ENCODE measurements at places on chromosomes 5 and 9.

DNA sequence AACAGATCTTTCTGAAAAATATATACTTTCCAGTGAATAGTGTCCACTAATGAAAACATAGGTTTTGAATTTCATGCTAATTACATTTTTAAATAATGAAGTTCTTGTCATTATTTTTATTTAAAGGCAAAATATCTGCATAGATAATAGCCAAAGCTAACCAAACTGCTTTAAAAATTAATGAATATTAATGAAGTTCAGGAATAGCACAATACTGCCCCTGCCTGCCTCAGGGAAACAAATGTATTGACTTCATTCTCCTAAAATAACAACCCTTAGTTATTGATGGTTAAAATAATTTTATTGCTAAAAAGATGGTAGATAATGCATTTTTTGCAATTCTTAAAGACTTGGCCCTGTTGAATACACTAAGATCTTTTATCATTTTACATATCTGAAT, 103.6 kb upstream of the SSBP2 start:
- no peak for DNase-seq

DNA sequence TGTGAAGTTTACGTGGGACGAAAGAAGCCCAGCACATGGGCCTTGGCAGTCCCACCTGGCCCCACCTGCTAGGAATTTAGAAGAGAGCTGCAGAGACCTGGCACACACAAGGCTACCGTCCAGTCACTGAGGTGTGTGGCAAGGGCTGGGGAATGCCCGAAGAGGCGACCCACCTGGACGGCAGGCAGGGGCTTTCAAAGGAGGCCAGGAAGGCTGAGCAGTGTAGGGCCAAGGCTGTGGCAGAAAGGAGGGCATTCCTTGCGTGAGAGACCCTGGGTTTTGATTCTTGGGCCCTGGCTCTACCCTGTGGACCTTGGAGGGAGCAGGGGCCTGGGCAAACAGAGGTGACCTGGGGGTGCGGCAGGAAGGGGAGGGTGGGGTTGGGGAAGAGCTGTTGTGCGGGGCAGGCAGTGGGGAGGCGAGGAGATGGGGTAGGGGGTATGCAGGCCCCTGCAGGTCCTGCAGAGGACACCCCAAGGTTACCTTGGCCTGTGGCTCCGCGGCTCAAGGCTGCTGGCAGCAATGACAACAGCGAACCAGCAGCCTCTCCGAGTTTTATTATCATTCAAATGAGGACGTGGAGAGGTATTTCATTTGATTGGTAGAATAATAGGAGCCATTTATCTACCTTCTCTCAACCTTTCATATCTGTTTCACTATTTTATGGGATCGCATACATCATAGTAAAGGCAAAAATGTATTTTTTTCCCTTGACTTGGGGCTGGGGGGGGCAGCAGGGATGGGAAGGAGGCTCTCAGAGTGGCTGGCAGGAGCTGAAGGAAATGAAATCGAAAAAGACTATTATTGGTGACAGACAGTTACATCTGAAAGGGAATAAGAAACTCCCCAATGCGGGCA, 24.8 kb downstream of the TSPAN17 start:
- DNase-seq = no peak

DNA sequence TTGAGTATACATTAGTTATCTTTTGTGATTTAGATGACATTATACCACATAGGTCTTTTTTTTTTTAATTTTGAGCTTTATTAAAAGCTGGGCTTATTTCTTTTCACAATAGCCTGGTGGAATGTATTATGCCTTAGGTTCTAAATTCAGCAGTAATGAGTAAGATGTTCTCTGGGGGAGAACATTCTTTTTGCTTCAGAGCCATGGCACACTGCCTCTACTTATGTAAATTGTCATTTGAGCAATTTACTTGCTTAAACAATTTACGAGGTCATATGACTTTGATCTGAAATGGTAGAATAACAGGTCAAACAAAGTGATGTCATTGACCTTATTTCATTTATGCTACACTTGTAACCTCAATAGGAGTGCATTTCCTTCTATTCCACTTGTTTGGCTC, 154.2 kb downstream of the FOCAD start:
- no peak for DNase-seq

GRCh38 chr9:88059469-88059868, 78.8 kb downstream of the SPATA31C2 start:
- no peak for DNase-seq

GRCh38 chr9:80125731-80126264, 554.0 kb downstream of the TLE4 start:
- DNase-seq = no peak

GRCh38 chr5:73030995-73031394, 75.2 kb downstream of the FCHO2 start:
- no peak for DNase-seq

- DNase-seq = no peak
Observed at GRCh38 chr5:135155616-135156214, 121.7 kb upstream of the PITX1 start.

GRCh38 chr9:95045751-95046150, 271.8 kb downstream of the FANCC start:
- no peak for DNase-seq

GRCh38 chr9:136187197-136187596, 17.7 kb downstream of the LHX3 start:
- no peak for DNase-seq

- no peak for DNase-seq
Observed at GRCh38 chr5:173339286-173339685, 11.1 kb upstream of the STC2 start.

DNA sequence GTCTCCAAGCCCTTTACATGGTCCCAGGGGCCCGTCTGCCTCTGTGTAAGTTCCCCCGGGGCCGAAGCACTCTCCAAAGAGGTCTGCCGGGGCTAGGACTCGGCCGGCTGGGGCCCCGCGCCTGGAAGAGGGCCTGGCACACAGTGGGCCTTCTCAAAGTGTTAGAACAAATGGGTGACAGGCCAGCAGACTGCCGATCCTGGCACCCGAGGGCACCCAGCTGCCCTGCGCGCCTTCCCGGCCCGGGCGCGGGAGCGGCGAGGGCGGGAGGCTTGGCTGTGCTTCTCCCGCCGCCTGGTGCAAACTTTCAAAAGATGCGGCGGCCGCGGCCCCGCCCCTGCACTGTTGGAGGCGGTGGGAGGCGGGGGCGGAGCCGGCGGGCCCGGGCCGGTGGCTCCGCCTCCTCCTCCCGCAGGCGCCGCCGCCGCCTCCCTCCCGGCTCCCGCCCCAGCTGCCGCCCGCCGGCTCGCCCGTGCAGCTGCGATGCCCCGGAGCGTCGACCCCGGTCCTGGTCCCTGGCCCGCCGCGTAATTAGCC, at the start of gene NEURL1B:
Gene NEURL1B, plus strand, starts transcription at position 442 of the 537 bp plus-strand sequence. CDS start 144 bp downstream, outside the sequence.
- DNase-seq = peak; percentile 73

- DNase-seq = no peak
Observed at GRCh38 chr5:160167624-160168165, 48.4 kb upstream of the PWWP2A start.

- no peak for DNase-seq
Observed at GRCh38 chr5:167785106-167785505, 506.3 kb upstream of the WWC1 start.

DNA sequence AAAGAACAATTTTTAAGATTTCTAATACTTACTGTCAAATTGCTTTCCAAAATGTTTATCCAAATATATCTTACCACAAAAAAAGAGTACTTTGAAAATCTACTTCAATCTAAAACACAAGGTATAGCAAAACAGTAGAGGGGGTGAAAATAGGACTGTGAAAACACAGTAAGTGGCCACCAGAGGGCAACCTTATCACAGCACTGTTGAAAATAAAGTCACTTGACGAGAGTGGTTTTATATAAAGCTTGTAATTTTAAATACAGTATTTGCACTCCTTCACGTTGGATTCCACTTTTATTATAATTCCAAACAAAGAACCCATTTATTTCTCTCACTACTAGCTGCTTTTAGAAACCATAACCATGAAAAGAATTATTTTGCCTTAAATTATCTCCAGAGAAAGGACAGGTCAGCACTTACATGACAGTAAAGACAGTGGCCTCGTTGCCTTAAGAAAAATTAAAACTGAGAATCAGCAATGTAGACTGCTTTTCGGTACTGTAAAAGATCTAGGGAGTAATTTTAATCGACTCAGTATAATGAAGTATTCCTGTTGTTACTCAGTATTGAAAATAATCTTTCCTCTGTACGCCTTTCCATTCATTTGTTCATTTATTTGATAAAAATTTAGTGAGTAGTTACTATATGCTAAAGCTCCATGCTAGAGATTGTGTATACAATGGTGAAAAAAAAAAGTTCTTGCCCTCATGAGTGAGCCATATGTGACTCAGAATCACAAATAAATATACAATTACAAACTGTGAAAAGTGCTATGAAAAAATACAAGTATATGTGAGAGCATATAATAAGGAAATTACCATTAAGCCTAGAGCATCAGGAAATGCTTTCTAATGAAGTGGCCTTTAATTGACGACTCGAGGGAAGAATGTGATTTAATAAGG, 40.0 kb upstream of the CDK5RAP2 start:
- DNase-seq = peak; percentile 57

DNA sequence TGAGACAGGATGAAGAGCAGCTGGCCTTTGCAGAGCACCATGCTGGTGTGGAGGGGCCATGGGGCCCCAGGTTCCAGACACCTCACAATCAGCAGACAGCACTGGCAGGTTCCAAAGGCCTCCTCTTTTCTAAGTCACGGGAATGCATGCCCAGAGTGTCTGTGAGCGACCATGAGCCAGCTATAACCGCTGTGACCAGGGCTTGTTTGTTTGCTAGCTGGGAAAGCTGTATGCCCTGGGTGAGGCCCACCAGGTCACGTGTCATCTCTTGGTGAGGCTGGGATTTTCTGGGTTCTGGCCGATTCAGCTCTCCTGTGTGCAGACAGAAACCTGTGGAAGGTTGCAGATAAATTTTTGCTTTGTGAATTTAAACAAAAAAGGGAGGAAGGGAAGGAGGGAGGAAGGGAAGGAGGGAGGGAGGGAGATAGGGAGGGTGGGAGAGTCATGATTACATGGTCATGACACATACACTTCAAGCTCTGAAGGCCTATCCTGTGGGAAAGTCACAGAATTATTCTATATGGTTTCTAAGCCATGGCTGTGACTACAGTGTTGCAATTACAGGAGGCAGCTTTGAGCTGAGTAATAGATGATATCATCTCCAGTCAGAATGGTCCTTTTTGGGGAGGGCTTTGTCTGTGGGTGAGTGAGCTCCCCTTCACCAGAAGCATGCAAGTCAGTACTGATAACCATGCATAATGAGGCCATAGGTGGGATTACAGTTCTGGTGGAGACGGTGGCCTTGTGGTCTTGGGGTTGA, 37.2 kb downstream of the PAPPA start:
- no peak for DNase-seq

DNA sequence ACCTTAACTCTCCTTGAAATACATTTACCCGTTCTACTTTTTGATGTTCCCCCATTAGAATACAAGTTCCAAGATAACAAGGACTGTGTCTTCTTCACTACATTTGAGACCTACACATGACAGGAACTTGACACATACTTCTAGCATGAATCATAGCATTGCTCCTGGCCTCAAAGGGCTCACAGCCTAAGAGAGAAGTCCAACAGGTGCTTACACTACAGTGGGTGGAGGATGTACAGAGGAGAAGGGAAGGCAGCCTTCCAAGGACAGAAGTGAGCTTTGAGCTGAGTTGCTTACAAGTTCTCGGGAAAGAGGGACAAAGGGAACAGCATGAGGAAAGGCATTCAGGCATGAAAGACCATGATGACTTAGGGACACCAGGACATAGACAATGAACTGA, 56.9 kb upstream of the MSX2 start:
- DNase-seq = no peak

DNA sequence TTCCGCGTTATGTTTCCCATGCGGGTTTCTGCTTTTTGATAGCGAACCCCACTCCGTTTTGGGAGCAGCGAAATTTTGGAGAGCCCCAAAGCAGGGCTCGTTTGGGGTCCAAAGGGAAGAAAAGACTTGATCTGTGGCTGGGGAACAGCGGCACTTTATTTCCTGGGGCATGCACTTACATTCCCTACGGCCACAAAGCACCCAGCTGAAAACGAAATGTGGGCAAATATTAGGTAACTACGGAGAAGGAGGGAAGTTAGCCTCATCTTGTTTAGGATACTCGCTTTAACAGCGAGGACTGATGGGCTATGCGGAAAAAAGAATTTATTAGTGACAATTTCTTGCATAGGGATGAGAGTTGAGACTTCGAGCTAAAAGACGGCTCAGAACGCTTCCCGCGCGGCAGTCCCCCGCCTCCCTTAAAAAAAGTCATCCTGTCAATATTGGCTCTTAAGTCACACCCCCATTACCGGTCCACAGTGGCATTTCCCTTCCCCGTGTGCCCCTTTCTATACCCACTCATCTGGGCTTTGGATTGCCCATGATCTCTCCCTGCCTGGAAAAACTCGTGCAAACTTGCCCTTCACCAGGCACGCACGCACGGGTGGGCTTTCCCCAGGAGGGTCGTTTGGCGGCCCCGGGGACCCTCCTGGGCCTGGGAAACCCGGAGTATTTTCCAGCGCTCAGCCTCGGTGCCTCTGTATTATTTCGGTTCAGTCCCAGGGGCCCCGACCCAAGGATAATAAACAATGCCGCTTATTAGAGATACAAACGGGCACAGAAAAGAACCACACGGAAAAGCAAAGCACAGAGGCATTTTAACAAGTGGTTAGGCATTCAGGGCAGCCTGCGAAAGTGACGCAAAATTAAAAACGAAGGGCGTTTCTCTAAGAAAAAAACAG, 35.8 kb upstream of the NFIB start:
- no peak for DNase-seq

DNA sequence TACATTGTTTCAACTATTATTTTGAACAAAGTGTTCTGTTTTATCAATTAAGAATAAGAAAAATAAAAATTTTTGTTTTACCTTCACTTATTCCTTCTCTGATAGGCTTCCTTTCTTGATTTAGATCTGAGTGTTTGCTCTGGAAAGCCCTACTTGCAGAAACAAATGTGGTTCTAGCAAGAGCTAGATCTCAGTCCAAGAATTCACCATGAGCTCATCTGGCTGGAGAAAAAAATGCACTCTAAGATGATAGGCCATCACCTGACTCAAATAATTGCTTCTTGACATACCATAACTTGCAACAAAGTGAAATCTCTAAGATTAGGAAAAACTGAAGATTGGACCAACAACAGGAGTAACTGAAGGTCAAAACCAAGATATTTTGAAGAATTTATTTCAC, 6.3 kb upstream of the RLN2 start:
- DNase-seq = no peak

GRCh38 chr5:149345892-149346222, 558 bp downstream of the GRPEL2 start:
- no peak for DNase-seq

DNA sequence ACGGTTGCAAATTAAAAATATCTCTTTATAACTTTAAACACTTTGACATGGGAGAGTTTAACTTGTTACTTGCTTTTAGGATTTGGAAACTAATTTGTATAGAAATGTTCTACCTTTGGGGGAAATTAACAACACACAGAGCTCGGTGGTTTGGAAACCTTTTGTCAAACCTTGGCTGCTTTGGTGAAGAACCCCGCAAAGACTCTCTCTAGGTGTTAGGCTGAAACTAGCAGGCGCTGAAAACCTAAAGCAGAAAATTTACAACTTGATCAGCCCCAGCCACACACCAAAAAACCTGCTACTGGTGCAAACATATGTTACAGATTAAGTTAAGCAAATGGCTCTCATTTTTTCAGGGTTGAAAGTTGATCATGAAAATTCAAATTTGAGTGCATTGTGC, 25.8 kb downstream of the NR2F1 start:
- no peak for DNase-seq

Data from ureter (tissue), 1 donor.